Adrenal gland (tissue), 19 donors: ENCODE measurements at places on chromosomes 5 and 9.
A peak's percentile ranks its signal among the peaks of the same experiment; 100 is the strongest.

GRCh38 chr9:36997414-36997813 is 36.7 kb downstream of the PAX5 start:
- no peak for DNase-seq

DNA sequence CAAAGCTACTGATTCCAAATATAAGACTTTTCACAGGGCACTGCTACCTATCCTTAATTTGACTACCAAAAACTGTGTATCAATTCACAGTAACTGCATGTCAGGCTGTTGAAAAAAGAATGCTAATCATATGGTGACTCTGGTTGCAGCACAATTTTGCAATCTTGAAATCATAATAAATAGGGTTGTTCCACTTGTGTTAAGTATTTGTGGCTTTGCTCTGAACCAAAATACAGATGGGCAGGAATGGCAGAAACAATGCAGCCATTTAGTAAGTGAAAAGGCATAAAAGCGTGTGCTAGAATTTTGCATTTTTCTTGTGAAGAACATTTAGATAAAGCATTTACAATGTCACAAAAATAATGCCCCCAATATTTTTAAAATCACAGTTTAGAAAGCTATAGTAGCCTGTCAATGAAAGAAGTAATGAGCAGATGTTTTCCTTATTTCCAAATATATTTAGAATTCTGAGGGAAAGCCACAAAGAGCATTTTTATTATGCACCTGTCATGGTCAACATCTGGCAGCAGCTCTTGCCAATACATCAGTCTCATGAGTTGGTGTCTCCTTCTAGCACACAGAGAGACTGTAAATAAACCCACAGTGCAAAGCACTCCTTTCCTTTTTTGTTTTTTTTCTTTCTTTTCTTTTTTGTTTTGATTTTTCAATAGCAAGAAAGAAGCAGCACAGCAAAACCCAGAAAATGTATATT is 54.8 kb upstream of the PAM start:
- DNase-seq, result no peak

GRCh38 chr5:69416699-69417098 is 1.8 kb downstream of the MARVELD2 start:
- DNase-seq, result no peak

DNA sequence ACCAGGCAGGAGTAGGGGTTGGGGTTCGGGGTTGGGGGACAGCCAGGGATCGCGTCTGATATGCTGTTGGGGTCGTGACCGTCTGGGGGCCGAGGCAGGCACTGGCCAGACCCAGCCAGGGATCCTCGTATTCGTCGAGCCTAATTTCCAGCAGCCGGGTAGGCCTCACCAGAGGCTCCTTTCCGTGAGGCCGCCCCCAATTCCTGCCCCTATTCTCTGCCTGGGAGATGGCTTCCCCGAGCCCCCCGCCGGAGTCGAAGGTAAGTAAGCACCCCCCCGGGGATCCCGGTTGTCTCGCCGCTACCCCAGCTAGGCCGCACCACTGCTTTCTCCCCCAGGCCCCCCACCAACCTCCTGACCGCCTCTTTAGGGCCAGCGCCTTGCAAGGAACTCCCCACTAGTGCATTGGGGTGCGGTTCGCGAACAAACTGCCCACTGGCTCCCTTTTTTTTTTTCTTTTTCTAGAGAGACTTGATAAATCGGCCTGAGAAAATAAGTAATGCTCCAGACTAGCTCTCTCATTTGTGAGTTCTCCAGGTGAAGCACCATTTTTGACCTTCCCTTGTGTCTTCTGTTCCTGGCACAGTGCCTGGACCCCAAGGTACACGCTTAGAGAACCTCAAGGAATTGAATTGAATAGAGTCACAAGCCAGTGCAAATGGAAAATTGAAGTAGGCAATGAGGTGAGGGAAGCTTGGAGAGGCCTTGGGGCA is 435 bp downstream of the ZNF189 start:
- DNase-seq, result peak; percentile 29

- no peak for DNase-seq
Observed at GRCh38 chr5:84058561-84058960, 326.1 kb downstream of the EDIL3 start.

- no peak for DNase-seq
Observed at GRCh38 chr9:70921136-70921535, 200.3 kb downstream of the TRPM3 start.
